Cortex of kidney (tissue), 1 donor: ENCODE measurements at places on chromosomes 7 and 10.

GRCh38 chr10:124386186-124387077, 32.3 kb downstream of the OAT start:
- DNase-seq, result no peak

GRCh38 chr7:20906801-20907453, 120.2 kb upstream of the SP8 start:
- DNase-seq, result no peak

GRCh38 chr7:69190763-69191162, 407.5 kb upstream of the AUTS2 start:
- DNase-seq, result no peak

- DNase-seq, result no peak
Measured at GRCh38 chr10:50508315-50509051, 115.3 kb downstream of the SGMS1 start.

GRCh38 chr7:155491812-155492211, 33.9 kb downstream of the EN2 start:
- DNase-seq, result no peak

DNA sequence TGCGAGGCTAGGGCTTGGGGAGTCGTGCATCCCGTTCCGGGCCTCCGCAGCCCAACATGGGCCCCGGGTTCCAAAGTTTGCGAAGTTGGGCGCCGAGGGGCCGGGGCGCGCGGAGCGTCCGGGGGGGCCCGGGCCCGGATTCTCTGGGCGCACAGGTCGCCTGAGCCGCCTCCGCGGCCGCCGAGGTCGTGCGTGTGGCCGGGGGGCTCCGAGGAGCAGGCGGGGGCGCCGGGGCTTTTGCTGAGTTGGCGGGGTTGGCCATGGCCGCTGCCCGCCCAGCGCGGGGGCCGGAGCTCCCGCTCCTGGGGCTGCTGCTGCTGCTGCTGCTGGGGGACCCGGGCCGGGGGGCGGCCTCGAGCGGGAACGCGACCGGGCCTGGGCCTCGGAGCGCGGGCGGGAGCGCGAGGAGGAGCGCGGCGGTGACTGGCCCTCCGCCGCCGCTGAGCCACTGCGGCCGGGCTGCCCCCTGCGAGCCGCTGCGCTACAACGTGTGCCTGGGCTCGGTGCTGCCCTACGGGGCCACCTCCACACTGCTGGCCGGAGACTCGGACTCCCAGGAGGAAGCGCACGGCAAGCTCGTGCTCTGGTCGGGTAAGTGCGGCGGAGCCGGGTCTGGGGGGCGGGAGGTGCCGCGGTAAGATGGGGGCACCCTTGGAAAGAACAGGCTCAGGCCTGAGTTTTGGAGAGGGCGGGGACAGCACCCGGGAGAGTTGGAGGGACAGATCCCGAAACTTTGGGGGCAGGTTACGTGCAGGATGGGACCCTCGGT, 643 bp downstream of the SMO start:
- DNase-seq, result no peak

- DNase-seq, result no peak
Measured at GRCh38 chr7:80565554-80565953, 53.7 kb upstream of the GNAT3 start.

- DNase-seq, result no peak
Measured at GRCh38 chr10:130403153-130404075, 267.2 kb downstream of the GLRX3 start.

GRCh38 chr10:3639546-3639945, 145.5 kb downstream of the KLF6 start:
- DNase-seq, result no peak

DNA sequence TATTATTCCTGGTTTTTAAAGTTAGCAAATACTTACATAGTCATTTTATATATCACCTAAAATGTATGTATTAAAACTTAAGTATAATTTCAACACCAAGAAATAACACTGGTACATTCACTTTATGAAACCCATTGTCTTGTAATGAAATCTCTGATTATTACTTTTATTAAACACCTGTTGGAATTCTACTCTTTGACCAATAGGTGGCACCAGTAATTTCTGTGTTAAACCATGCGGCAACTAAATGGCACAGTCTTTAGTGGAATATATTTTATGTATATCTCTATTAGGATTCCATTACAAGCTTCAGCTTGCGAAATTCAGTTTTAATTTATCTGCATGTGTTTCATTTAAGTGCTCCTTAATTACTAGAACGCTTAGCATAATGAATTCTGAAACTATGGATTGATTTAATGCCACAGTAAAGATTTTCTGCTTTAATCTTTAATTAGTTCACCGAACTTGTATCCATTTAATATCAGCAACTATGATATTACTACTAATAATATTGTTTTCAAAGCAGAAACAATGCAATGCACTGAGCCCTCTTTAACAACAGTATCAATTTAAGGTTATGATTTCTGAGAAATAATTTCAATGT, 181.3 kb downstream of the MAGI2 start:
- DNase-seq, result no peak

- no peak for DNase-seq
Measured at GRCh38 chr7:135747366-135747765, 1.2 kb downstream of the FAM180A start.

- DNase-seq, result no peak
Measured at GRCh38 chr10:112261281-112261822, 21.8 kb upstream of the TECTB start.
